Kasumi-1 (cell line): ENCODE measurements at places on chromosomes 11 and 22.

DNA sequence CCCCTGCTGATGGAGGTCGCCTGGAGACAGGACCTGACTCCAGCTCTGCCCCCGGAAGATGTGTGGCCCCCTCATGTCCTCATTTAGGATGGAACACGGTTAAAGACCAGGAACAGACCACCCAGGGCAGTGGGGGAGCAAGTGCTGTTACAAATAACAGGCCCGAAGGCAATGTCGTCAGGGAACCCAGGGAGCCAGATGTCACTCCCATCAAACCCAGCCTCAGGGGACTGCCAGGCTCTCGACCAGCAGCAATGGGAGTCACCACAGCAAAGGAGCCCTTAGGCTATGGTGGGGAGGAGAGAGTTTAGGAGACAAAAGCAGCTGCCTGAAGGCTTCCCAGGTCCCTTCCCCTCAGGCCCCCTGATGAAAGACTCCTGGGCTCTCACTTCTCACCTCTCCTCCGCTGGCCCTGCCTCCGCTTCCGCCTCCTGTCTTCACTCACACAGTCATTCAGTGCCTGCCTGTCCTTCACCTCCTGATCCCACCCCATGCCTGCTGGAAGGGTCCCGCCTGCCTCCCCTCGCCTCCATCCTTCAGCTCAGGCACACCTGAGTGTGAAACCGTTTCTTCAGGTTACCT is 4.4 kb downstream of the RPS19BP1 start:
- no peak for DNase-seq

DNA sequence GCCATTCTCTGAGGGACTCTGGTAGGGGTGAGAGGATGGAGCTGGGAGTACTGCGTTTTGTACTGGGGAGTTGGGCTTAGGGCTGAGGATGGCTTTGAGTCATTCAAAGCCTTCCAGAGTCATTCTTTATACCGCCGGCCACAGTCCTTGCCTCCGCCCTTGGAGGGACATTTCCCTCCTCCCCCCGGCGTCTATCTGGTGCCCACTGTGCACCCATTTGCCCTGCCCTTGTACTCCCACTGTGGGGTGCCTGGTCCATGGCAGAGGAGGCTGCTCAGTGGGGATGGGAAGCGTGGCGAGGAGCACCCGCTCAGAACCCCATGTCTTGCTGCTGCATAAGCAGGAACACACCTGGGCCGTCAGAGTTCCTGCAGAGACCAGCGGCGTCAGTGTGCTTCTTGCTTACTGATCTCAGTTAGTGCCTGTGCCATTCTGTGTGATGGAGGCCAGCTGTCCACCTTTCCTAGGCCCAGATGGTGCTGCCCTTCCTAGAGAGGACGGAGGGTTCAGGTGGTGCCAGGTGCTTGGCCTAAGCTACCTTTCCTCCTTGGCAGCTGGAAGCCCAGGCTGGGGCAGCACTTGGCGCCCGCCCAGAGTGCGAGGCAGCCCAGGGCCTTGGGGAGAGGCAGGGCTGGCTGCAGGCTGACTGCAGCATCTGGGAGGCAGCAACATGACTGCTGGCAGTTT is 23.3 kb upstream of the TMEM191C start:
- no peak for DNase-seq

GRCh38 chr22:34080433-34080832 is 160.2 kb upstream of the LARGE1 start:
- no peak for DNase-seq

- DNase-seq, result no peak
Observed at GRCh38 chr11:132361011-132361550, 990.7 kb downstream of the NTM start.

- peak; percentile 62 for DNase-seq
Observed at GRCh38 chr11:2888266-2888968, 2.8 kb upstream of the CDKN1C start.

- DNase-seq, result peak; percentile 92
Observed at GRCh38 chr11:64304316-64305072, 830 bp upstream of the ESRRA start.

GRCh38 chr11:84236436-84236835 is 950.3 kb upstream of the CCDC90B start:
- no peak for DNase-seq

GRCh38 chr22:41831828-41832552 is 915 bp upstream of the SREBF2 start:
- no peak for DNase-seq

GRCh38 chr22:38569181-38569971 is 607 bp downstream of the DMC1 start:
- DNase-seq, result no peak

DNA sequence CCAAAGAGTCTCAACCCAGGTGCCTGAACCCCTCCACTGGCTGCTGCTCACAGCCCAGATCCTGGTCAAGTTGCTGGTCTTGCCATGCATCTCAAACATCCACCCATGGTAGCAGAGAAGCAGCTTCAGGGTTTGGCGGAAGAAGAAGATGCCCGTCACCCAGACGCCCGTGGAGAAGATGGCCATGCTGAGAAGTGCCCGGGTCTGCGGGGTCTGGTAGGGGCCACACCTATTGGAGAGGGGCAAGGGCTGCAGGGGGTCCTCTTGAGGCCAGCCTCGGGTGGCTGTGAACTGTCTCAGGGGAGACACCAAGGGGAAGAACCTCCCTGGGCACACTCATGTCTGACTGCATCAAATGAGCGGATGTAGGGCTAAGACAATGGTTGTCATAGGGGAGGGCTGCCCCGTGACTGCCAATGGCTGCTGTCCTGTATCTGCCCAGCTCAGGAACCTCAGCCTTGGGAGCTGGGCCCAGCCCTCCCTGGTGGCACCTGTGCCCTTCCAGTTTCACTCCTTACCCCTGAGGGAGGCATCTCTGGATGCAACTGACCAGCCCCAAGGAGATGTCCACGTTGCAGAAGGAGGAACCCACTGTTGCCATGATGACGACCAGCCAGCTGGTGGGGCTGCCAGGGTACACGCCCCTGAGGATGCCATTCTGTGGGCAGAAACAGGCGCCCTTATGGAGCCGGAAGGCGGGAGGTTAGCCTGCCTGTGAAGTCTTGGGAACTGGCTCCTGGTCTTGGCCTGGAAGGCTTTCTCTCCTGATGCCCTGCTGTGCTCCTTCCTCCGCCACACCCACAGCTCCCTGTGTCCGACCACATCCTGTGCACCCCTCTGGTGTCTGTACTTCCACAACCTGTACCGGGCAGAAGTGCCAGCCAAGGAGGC is 1.2 kb downstream of the CPT1B start:
- DNase-seq, result no peak

DNA sequence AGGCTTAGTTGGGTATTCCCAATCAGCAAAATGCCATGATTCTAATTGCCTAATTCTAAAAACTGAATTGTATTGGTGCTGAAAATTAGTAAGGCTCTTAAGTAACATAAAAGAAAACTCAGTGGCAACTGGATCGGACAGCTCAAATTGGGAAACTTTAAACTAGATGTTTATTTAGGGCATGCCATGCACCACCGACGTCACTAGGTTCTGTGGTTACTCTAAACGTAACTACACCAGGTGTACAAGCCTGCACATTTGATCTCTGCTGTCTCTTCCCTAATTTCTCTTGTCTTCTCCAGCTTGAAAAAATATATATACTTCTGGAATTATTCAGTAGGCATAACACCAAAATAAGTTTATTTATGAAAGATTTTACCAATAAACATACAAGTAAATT is 378.2 kb downstream of the DCDC1 start:
- DNase-seq, result no peak

GRCh38 chr11:114563077-114563476 is 3.4 kb upstream of the NXPE1 start:
- DNase-seq, result no peak

DNA sequence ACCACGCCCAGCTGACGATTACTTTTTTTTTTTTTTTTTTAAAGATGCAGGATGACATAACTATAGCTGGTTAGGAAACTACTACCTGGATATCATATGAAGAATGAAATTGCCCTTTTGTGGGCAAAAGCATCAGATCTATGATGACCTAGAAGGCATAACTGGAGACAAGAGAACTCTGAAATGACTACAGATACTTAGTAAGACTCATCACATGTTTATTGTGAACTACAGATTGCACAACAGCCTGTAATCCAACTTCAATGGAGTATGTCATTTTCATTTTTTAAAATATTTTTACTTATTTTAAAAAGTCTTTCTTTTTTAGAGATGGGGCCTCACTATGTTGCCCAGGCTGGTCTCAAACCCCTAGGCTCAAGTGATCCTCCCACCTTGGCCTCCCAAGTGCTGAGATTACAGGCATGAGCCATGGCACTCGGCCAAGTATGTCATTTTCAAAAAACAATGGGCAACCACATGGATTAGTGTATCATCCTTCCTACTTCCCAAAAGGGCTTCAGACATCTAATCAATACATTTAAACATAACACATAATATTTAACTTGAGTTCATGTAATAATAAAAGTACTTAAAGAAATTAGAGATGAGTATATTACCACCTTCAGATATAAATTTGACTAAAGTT is 3.3 kb downstream of the MTMR2 start:
- DNase-seq, result no peak

DNA sequence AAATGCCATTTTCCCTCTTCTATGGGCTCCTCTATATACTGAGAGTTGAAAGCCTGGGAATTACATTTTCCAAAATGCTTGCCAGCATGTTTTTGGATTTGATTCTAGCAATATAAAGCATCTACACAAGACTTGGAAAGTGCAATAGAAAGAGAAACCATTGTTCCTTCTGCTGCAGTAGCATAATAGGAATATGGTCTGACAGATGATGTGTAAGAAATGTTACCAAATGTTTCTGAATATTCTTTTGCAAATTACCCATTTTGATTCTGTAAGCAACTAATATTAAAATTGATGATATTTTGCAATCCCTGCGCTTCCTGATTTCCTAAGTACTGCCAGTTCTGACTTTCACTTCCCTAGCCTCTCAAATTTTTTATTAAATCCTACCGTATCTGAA is 61.6 kb downstream of the CASP12 start:
- DNase-seq, result no peak

- DNase-seq, result no peak
Observed at GRCh38 chr11:120078397-120078796, 59.5 kb downstream of the TRIM29 start.

GRCh38 chr11:64144587-64145472 is 21.1 kb downstream of the MACROD1 start:
- no peak for DNase-seq

- no peak for DNase-seq
Observed at GRCh38 chr11:100929377-100929776, 200.2 kb downstream of the PGR start.

GRCh38 chr11:27029966-27030365 is 10.6 kb upstream of the BBOX1 start:
- no peak for DNase-seq

- no peak for DNase-seq
Observed at GRCh38 chr11:58392746-58393145, 13.9 kb downstream of the OR5B3 start.

- no peak for DNase-seq
Observed at GRCh38 chr11:102837646-102838045, 5.8 kb downstream of the MMP3 start.

GRCh38 chr11:69953356-69953755 is 124.8 kb upstream of the ANO1 start:
- no peak for DNase-seq

DNA sequence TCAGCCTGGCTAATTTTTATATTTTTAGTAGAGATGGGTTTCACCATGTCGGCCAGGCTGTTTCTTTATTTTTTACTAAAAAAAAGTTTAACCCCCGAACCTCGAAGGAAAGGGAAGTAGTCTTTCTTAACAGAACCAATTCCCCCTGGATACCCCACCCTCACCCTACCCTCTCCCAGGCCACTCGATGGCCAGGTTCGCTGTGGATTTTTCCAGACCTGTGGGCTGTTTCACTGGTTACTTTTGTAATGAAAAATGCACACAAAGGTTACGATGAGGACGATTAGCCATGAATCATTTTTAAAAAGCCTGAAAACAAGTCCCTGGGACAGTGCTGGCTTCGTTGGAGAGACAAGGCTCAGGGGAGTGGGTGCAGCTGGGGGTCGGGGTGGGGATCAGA is 2.5 kb downstream of the TSPO start:
- no peak for DNase-seq

DNA sequence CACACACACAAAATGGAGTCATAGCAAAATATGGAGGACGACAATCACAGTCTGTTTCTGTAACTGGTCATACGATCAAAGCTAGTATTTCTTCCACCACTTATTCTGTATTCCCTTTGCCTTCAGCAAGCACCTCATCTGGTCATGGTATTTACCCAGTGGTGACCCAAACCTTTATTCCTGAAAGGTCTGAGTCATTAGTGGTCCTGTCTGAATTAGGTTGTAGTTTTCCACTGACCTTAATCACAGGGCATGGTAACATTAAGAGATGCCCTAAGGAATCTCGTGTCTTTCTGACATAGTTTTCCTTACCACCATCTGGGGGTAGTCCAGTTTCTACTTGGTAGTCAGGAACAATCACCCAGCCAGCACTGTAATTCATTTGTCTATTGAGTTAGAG is 54.8 kb upstream of the CEP295 start:
- DNase-seq, result no peak

DNA sequence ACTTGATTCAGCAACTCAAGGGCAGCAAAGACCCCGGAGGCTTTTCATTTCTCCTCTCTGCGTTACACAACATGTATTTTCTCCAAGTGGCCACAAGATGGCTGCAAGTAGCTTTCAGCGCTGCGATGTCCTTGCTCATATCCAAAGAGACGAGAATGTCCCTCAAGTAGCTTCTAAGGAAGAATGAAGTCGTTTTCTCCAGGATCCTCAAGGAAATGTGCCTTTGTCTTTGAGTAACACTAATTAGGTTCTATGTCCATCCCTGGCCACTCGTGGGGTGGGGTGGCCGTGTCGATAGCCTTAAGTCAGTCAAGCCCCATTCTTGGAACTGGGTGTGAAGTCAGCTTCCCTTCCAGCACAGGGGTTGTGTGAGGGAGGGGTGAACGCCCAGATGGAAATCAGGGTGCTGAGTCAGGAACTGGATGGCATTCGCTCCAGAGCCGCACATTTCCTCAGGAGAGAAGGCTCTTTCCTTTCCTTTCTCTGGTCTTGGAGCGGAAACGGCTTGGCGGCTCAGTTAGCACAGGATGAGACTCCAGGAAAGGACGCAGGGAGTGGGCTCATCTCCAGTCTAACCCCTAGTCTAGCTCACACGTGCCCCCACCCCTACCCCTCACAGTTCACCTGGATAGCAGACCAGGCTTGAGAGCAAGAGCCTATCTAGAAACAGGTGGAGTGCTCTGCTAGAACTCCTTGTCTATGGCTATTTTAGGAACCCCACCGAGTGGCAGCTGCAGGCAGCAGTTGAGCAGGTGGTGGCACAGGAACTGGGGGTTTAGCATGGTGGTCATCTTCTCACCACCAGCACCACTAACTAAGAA is 44.3 kb downstream of the NNMT start:
- peak; percentile 81 for DNase-seq

DNA sequence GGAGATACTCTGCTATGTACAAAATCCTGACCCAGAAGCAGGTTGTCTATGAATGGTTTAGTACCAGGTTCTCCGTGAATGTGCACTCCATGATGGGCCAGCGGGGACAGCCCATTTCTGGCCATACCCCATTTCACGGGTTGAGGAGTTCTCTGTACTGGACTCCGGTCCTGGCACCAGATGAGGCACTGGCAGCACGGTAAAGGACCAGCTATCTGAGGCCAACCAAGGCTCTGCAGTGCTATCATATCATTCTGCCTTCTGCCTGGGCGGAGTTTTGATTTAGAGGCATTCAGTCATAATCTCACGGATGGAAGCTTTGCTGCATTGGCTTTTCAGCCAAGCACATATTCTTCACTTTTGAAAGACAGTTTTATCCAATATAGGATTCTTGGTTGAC is 18.5 kb upstream of the KMT5B start:
- no peak for DNase-seq
